ENCODE measurements at places on chromosomes 6 and 20. TPM values are rescaled to one million over a fixed set of nuclear protein-coding genes. Genes with fewer than 3 reads are reported as not detected.

PIGT gene
- total RNA-seq, result 124 TPM

PROCR gene
- total RNA-seq, result 64.6 TPM

PTK6 gene
- total RNA-seq, result not detected

ZSWIM1 gene
- total RNA-seq, result 10.6 TPM

TCP11 gene
- total RNA-seq, result not detected

FUT9 gene
- total RNA-seq, result not detected
